ENCODE measurements at places on chromosomes 2 and 18. TPM values are rescaled to one million over a fixed set of nuclear protein-coding genes. Genes with fewer than 3 reads are reported as not detected.
A peak's percentile ranks its signal among the peaks of the same experiment; 100 is the strongest.

The C18orf54 gene
- total RNA-seq = 20.0 TPM

The GKN1 gene
- not detected for total RNA-seq

The EMILIN1 gene
- 3.2 TPM for total RNA-seq

The DBI gene
- 134 TPM for total RNA-seq

GRCh38 chr2:143807671-143808070 lies 678.5 kb downstream of the ARHGAP15 start:
- no peaks in the 10 kb centered on the region for H3K27me3 ChIP-seq
- no peak overlapping the region for H3K27ac ChIP-seq
- no peaks in the 10 kb centered on the region for H3K4me1 ChIP-seq

DNA sequence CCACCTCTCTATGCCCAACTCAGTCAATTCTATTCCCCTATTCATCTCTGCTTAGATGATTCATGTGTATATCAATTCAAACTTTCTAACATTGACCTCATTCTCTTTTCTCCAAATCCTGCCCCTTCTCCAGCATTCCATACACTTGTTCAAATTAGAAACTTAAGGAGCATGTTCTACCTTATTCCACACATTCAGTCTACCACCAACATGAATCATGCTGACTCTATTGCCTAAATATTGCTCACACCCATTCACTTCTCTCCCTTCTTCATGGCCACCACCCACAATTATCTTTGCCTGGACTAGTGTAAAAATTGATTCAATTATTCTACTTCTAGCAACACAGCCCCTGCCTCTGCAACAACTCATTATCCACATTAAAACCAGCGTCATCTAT lies 147.5 kb downstream of the VWC2L start:
- no peaks in the 10 kb centered on the region for H3K4me1 ChIP-seq
- no peaks in the 10 kb centered on the region for H3K27me3 ChIP-seq
- H3K4me3 ChIP-seq = no peak overlapping the region

- peak; percentile 85 for DNase-seq
- H3K27ac ChIP-seq = peak overlapping the region; percentile 7
- peaks cover 32% of the 10 kb centered on the region for H3K4me1 ChIP-seq
- peaks cover 3% of the 10 kb centered on the region for H3K27me3 ChIP-seq
- H3K4me3 ChIP-seq = no peak overlapping the region
Observed at GRCh38 chr2:177254433-177255226, 9.9 kb downstream of the NFE2L2 start.

DNA sequence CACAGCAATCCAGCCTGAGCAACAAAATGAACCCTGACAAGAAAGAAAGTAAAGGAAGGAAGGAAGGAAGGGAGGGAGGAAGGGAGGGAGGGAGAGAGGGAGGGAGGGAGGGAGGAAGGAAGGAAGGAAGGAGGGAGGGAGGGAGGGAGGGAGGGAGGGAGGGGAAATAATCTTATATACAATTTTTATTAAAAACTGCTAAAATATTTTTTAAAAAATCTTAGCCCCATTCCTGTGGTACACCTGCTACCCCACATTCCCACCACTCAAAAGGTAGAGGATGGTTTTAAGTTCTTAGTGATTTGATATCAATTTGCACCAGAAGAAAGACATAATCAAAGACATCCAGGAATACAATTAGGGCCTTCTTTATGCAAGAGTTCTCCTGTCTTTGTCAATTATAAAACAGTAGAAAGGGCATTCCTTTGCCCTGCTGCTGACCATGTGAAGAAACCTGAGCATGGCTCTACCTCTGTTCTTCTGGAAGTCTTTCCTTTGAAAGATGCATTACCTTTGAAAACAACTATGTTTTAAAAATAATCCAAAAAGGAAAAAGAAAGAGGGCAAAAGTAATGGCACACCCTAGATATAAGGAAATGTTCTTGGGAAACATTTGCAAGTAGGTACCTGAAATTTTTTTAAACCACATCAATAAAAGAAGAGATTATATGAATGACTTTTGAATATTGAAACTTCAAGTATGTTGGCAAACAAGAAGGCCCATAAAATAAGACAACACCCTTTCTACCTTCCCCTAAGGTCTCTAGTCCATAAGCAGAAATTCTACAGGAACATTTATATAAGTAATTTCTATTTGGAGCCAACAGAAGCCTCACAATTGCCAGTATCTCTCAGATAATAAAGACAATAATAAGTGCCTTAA lies 33.7 kb upstream of the ACVR2A start:
- H3K27me3 ChIP-seq = no peaks in the 10 kb centered on the region
- no peaks in the 10 kb centered on the region for H3K36me3 ChIP-seq
- peaks cover 4% of the 10 kb centered on the region for H3K4me1 ChIP-seq
- no peak overlapping the region for H3K4me3 ChIP-seq
- no peak overlapping the region for H3K27ac ChIP-seq
- no peak for DNase-seq

DNA sequence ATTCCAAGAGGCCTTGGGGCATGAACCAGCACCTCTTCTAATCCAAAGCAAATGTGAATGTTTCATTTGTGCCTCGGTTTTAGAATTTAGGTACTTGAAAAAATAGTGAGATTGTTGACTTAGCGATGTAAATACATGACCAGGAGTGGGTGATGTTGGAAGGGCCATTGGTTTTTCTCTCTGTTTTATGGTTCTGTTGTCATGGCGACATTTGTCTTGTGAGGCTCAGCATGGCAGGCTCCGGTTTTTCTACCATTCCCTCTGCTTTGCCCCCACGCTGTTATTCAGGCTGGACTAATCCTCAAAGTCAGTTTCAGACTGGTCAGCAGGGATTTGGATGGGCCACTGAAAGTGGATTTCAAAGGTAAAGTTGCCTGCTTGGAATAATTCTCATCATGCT lies 255.4 kb downstream of the ALPK2 start:
- no peak for DNase-seq
- H3K36me3 ChIP-seq = peaks cover 9% of the 10 kb centered on the region
- no peak overlapping the region for H3K27ac ChIP-seq
- peaks cover 5% of the 10 kb centered on the region for H3K4me1 ChIP-seq

GRCh38 chr2:39593439-39594393 lies 72.0 kb upstream of the TMEM178A start:
- no peak for DNase-seq
- no peaks in the 10 kb centered on the region for H3K27me3 ChIP-seq
- no peak overlapping the region for H3K27ac ChIP-seq
- no peaks in the 10 kb centered on the region for H3K4me1 ChIP-seq
- no peak overlapping the region for H3K4me3 ChIP-seq
- H3K36me3 ChIP-seq = no peaks in the 10 kb centered on the region

All from glutamatergic neuron (in vitro differentiated cells).